ENCODE measurements at places on chromosomes 12 and 14.
A peak's percentile ranks its signal among the peaks of the same experiment; 100 is the strongest.

GRCh38 chr14:32509632-32510187 is 180.6 kb downstream of the AKAP6 start:
- DNase-seq, result peak; percentile 98

DNA sequence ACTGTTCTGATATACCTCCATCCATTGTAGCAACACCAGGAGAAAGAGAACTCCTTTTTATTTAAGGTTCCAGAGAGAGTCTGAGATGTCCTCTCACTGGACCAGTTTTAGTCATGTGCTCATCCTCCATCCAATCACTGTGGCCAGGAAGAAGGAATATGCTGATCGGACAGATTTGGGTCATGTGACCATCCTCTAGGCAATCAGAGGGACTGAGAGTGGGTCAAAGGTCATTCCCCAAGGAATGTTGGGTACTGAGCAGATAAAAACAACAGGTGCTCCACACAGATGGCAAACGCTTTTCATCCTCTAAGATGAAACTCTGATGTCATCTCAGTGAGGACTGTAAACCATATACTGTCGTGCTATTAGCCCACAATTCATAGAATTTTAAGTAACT is 28.8 kb upstream of the RPH3A start:
- DNase-seq, result no peak

- no peak for DNase-seq
Observed at GRCh38 chr12:103397536-103397935, 98.2 kb downstream of the C12orf42 start.

DNA sequence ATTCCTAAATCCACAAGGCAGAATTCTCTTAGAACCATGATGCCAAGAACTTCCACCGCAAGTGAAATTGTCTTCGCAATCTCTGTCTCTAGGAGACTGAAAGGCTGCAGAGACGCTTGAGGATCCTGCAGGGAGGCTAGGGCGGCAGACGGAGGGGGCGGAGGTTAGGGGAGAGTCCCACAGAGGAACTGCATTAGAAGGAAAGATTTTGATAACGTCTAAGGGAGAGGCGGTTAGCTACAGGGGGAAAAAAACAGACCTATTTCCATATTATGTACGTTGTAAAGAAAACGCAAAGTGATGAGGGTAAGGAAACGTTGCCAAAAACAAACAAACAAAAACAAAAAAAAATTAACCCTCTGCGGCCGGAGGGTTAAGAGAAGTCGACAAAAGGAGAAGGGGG is 595 bp downstream of the KLHL28 start:
- DNase-seq, result peak; percentile 46

DNA sequence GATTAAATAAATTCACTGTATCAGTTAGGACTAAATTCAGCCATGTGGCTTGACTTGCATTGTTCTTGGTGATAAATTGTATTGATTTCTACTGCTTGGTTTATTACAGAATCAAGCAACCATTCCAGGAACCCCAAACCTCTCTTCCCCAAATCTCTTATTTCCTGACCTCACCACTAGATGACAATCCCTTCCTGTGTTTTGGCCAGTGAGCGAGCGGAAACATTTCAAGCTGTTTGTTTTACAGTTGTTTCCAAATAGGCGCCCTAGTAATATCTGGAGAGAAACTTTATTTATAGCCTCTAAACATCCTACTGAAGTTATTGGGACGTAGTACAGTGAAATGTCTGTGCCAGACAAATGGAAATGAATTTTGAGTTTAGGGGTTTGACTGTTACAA is 161.1 kb downstream of the SNAPC1 start:
- DNase-seq, result peak; percentile 29

GRCh38 chr14:35386673-35387125 is 17.9 kb downstream of the NFKBIA start:
- DNase-seq, result no peak

DNA sequence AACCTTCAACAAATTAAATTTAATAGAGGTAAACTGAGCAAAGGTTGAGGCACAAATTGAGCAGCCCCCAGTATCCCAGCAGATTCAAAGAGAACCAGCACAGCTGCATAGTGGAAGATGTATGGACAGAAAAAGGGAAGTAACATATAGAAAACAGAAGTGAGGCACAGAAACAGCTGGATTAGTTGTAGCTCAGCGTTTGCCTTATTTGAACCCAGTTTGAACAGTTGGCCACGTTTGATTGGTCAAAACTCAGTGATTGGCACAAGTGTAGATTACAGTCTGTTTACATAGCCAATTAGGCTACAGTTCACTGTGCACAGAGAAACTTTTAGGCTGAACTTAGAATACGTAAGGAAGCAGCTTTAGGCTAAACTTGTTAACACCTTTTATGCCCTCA is 315.5 kb downstream of the RMST start:
- DNase-seq, result no peak

- no peak for DNase-seq
Observed at GRCh38 chr14:32226056-32226455, 23.0 kb upstream of the RNU6-8 start.

DNA sequence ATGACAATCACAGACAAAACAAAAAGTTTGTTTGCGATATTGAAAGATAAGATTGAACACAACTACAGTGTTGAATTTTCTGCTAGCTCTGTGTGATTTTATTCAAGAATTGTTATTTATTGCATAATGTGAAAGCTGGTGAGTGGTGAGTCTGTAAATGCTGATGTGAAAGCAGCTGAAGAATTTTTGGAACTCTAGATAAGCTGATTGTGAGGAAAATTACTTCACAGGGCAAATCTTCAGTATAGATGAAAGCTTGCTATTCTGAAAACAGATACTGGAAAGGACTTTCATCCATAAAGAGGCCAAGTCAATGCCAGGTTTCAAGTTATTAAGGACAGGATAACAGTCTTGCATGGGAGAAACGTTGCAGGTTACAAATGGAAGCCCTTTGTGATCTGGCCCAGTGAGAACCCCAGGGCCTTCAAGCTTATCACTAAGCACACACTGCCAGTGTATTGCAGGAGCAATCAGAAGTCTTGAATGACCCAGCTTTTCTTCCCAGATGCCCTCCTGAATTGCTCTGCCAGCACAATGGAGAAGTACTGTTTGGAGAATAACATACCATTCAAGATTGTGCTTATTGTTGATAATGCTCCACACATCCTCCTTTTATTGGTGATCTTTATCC is 153.7 kb downstream of the PCNX1 start:
- DNase-seq, result peak; percentile 16

DNA sequence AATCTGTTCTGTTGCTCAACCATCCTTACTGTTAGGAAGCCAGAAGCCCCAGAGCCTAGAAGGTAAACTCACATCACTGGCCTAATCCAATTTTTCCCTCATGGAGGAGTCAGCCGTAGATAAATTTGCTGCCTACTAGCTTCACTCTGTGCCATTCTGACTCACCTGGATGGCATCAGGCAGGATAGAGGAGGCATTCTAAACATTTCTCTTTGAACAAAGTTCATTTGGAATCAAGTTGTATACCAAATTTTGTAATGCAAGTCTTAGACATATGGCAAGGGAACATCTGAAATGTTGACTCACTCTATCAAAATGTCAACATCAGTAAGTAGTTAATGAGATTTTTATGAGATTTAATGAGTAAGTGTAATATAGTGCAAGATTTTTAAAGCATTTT is 13.6 kb upstream of the TBC1D30 start:
- no peak for DNase-seq

- no peak for DNase-seq
Observed at GRCh38 chr14:68807148-68807600, 14.3 kb upstream of the ZFP36L1 start.

DNA sequence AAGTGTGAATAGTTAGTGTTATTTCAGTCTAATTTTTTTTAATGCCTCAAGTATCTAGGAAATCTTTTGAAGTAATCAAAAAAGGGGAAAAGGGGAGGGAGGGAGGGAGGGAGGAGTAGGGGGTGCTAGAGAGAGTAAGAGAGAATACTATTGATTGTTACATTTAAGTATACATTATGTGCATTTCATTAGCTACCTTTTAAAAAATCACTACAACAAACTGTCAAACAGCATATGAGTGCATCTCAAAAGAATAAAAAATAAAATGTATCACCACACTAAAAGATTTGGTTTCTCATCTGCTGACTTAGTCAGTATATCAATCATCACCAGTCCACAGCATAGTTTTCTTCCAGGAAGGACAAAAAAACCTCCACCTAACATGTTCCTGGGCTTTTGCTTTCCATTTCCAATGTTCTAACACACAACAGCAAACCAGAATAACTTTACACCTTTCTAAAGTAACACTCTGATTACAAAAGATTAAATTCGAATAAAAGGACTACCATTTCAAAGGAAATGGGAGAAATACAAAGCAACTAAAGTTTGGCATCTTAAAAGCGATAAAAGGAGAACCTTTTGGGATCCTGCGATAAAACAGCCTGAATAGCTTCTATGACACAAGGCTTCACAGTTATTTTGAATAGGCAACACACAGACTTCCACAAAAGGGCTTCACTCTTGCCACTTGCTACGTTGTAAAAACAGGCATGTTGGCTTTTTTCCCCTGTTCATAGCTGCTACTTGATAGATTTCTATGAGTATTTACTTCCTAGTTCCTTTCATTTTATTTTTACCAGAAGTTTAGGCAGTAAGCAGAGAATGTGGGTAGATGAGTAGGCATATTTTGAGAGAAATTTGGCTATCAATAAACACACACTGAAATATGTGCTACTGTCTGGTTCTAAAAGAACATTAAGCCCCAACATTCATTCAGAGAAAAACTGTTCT is 160.9 kb downstream of the EPS8 start:
- DNase-seq, result no peak

DNA sequence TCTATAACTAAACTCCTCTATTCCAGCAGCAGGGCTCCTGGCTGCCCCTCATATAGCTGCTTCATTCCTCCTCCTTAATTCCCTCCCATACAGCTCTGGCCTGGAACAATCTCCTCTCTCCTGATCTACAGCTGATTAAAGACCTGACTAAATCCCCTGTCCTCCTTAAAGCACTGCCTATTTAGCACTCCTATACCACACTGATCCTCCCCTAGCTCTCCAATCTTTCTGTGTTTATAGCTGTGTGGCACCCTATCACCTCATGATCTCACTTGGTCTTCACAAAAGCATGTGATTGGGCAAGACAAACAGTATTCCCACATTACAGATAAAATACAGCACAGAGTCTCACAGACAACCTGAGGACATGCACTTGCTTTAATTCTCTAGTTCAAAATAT is 17.4 kb downstream of the FMNL3 start:
- no peak for DNase-seq

GRCh38 chr12:50056639-50056976 is 788 bp upstream of the ASIC1 start:
- no peak for DNase-seq

DNA sequence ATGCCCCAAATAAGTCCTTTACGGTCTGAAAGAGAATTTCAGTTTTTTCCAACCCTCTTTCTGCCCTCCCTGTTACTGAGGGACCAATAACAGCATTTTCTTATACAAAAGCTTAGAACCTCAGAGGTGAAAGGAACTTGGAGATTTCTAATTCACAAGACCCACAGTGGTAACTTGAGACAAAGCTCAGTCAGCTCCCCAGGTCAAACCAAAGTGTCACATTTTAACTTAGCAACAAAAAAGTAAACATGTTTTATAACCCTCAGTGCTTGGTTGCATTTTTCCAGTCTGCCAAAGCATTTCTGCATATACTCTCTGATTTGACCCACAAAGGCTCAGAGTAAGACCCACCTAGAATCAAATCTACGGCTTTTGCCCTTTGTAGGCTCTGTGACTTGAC is 415.2 kb downstream of the VRK1 start:
- no peak for DNase-seq

- no peak for DNase-seq
Observed at GRCh38 chr14:48390346-48390745, 714.9 kb upstream of the MDGA2 start.

- no peak for DNase-seq
Observed at GRCh38 chr14:64706593-64707193, 2.5 kb downstream of the PLEKHG3 start.

- peak; percentile 47 for DNase-seq
Observed at GRCh38 chr14:77565289-77565993, 51.0 kb downstream of the SPTLC2 start.

DNA sequence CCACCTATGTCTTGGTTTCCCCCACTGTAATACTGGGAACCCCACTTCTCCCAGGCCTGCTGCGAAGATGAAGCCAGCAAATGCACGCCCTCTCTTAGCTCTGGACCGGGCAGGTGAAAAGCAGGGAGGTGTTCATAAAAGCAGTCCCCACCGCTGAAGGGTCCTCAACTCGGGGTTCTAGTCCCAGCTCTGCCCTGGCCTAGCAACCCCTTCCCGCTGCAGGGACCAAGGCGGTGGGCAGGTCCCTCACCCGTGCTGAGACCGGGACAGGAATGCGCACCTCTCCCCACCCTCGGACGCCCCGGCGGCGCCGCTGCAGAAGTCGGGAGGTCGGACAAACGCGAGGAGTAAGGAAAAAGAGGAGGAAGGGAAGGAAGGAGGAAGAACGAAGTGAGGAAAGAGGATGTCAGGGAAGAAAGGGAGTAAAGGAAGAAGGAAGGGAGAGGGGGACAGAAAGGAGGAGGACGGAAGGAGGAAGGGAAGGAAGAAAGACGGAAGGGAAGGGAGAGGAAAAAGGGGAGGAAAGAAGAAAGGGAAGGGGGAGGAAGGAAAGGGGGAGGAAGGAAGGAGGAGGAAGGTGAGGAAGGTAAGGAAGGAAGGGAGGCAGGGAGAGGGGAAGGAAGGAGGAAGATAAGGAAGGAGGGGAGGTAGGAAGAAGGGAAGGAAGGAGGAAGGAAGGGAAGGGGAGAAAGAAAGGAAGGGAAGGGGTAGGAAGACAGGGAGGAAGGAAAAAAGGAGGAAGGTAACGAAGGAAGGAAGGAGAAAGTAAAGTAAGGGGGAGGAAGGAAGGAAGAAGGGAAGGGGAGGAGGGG is 701 bp downstream of the SPRING1 start:
- no peak for DNase-seq

- DNase-seq, result peak; percentile 9
Observed at GRCh38 chr14:23492618-23493272, 23.2 kb downstream of the NGDN start.

GRCh38 chr12:45368841-45369489 is 153.1 kb downstream of the ANO6 start:
- peak; percentile 63 for DNase-seq

GRCh38 chr12:34348836-34349672 is 326.8 kb downstream of the ALG10 start:
- no peak for DNase-seq

DNA sequence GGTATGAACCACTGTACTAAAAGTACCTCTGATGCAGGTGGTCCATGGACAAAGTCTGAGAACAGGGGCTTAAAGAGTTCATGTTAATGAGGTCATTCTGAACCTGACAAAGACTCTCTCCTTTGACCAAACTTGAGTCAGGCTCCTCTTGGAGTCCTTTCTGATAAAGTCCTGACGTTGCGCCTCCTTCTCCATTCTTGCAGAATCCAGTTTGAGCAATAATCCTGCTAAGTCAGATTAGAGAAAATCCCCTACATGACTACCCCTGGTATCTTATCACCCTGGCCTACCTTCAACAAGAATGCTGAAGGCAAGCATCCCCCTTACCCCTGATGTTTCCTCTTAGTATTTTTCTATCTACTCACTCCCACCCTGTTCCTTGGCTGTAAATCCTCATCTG is 46.0 kb upstream of the ISM2 start:
- no peak for DNase-seq

- peak; percentile 68 for DNase-seq
Observed at GRCh38 chr14:69088586-69088985, 64.3 kb downstream of the DCAF5 start.

- DNase-seq, result no peak
Observed at GRCh38 chr12:124492879-124493808, 74.3 kb downstream of the NCOR2 start.

Measured in brain microvascular endothelial cell (primary cell).